ENCODE measurements at places on chromosomes 6 and 20.

DNA sequence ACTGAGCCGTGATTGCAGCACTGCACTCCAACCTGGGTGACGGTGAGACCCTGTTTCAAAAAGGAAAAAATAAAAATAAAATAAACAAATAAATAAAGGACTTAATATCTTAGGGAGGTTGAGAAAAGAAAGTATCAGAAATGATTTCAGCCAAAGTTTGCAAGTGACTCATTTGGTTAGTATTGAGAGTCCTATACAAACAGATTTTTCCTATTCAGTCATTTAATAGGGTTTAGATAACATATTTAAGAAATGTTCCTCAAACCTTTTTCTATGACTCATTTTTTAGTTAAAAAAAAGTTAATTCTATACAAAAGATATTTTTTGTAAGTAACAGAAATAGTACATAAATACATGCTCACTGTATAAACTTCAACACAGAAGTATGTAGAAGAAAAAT is 235.1 kb downstream of the GJA1 start:
- no peak for DNase-seq

- no peak for DNase-seq
Observed at GRCh38 chr6:2171728-2172127, 73.7 kb downstream of the GMDS start.

GRCh38 chr6:123036648-123037047 is 40.6 kb downstream of the CLVS2 start:
- no peak for DNase-seq

DNA sequence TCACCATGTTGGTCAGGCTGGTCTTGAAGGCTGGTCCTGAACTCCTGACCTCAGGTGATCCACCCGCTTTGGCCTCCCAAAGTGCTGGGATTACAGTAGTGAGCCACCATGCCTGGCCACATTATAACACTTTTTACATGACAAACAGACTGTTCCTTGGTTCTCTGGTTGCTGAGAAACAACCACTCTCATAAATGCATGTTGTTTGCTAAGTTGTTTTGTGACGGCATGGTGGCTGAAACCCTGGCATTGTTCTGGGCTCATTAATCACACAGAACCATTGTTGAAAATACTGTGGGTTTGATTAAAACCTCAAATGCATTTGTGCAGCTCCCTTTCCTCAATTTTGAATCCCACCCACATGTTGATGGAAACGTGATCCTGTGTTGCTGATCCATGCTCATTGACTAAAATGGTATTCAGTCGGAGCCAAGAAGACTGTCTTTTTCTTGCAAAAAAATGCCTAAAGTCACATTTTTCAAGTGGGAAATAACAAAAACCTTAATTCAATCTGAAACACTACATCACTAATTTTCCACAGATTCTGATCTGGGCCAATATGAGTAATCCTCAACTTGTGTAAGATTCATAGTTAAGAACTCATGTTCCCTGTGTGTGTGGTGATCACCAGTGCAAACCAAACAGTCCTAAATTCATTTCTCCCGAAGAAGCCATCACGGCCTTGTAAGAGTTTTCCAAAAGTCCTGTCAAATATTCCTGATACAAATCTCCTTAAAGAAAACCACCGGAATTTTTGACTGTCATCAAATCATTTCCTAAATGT is 132.8 kb downstream of the FNDC1 start:
- DNase-seq: no peak
